Dorsolateral prefrontal cortex (tissue), 122 donors: ENCODE measurements at places on chromosomes 13 and 19. TPM values are rescaled to one million over a fixed set of nuclear protein-coding genes. Genes with fewer than 3 reads are reported as not detected.

DNA sequence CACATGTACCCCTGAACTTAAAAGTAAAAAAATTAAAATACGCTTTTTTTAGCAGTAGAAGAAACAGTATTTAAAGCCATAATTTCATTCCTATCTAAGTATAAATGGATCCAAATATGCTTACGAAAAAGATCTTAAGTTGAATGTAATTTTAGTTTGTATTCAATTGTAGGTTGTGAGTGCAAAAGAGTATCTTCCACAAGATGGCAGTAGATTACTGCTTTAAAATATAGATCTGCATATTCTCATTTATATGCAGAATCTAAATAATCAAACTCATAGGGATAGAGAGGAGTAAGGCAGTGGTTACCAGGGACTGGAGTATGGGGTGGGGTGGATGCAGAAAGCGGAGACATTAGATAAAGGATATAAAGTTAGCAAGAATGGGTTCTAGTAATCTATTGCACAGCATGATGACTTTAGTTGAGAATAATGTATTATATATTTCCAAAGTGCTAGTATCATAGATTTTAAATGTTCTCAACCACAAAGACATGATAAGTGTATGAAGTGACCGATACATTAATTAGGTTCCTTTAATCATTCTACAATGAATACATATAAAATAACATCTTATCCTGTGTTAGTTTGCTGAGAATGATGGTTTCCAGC, 14.2 kb downstream of the OR7A17 start:
- DNase-seq: no peak

- no peak for DNase-seq
Observed at GRCh38 chr19:2261438-2262172, 5.4 kb upstream of the JSRP1 start.

DNA sequence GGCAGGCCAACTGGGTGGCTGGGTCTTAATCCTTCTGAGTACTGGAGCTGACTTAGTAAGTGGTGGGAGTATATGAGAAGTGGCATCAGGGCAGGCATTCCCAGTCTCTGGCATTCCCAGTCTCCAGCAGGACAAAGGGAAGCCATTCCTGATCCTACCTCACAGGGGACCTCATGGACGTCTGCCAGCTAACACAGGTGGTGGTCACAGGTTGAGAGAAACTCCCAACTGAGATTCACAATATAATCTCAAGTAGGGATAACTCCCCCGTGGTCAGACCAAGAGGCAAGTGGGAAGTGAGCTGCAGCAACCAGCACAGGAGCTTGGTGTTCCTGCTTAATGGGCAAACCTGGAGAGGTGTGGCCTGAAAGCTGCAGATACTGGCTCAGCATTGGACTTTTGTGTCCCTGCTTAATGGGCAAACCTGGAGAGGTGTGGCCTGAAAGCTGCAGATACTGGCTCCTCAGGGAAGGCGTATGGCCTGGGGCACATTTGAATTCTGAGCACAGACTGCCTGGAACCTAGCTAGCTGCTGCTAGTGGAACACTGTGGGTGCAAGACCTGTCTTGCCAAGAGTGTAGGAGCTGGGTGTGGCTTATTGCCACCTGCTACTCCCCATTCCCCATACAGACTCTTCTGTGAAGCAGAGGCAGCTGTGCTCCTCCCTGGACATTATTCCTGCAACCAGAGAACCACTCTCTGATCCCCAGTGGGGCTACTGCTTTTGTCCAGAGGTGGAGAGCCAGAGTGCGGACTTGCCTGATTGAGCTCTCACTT, 25.9 kb upstream of the OR10H2 start:
- no peak for DNase-seq

- no peak for DNase-seq
Observed at GRCh38 chr13:54637366-54637765, 1608.8 kb downstream of the OLFM4 start.

- no peak for DNase-seq
Observed at GRCh38 chr19:6568816-6569215, 22.1 kb downstream of the CD70 start.

GRCh38 chr13:48151363-48152161, 56.7 kb upstream of the MED4 start:
- DNase-seq: no peak

- no peak for DNase-seq
Observed at GRCh38 chr19:19409631-19410030, 4.2 kb downstream of the GATAD2A start.

DNA sequence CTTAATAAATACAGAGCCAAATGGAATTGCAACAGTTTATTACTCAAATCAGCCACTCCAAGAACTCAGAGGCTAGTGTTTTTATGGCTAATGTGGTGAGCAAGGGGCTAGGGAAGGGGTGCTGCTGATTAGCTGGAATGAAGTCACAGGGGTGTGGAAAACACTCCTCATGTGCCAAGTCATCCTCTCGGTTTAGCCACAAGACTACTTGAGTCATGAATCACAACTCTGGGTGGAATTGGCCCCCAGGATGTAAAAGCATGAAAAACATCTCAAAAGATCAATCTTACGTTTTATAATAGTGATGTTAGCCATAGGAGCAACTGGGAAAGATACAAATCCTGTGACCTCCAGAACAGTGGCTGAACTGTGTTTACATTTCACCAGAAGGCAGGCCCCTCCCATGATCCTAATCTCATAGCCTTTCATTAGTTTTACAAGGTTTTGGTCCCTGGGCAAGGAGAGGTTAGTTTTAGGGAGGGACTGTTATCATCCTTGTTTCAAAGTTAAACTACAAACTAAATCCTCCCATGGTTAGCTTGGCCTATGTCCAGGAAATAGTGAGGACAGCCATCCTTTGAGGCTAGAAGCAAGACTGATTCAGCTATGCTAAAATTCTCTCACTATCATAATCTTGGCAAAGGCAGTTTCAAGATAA, 2020.1 kb upstream of the PCDH20 start:
- no peak for DNase-seq

- no peak for DNase-seq
Observed at GRCh38 chr19:41627966-41628675, 1.2 kb upstream of the CEACAM4 start.

GRCh38 chr19:17210296-17210695, 4.9 kb upstream of the USE1 start:
- DNase-seq: no peak

DNA sequence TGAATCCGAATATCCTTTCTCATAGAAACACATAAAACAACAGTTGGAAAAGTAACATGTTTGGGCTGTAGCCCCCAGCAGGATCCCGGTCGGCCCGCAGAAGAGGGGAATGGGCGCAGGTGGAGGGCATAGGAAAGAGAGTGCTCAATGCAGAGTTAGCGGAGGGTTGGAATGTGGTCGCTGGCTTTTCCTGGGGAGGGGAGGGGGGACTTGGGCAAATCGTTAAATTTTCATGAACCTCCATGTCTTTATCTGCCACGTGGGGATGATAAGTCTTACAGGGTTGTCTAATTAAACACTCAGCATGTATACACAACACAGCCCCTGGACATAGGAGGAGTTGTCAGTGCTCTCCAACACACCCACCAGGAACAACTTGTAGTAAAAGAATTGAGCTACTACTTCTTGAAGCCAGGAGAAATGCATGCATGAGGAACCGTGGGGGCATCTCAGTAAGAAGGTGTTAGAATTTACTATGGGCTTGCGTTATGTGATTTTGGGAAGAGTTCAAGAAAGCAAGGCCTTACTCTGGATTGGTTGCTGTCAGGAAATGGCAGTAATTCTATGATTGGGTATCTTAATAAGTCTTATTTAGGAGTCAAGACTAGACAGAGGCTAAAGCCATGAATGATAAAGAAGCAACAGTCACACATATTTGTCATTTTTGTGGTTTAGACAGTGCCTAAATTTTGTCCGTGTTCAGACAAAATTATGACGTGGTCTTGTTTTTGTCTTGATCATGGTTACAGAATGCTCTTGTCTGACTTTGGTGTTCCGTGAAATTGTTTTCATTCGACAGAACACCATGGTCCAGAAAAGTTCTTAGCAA, 671 bp upstream of the SLC46A3 start:
- no peak for DNase-seq

- no peak for DNase-seq
Observed at GRCh38 chr19:43984687-43985000, 656 bp downstream of the ZNF155 start.

GRCh38 chr13:25860265-25860664, 191.6 kb downstream of the SHISA2 start:
- DNase-seq: no peak

The RETN gene
- not detected for total RNA-seq

The HPN gene
- 6.8 TPM for total RNA-seq

The ATCAY gene
- 181 TPM for total RNA-seq

The POGLUT2 gene
- 3.8 TPM for total RNA-seq

The AMER2 gene
- 159 TPM for total RNA-seq

The CD37 gene
- total RNA-seq: 6.1 TPM

The CD22 gene
- total RNA-seq: 22.2 TPM
